Mucosa of descending colon (tissue), 3 donors: ENCODE measurements at places on chromosomes 2 and 18. TPM values are rescaled to one million over a fixed set of nuclear protein-coding genes. Genes with fewer than 3 reads are reported as not detected.

DNA sequence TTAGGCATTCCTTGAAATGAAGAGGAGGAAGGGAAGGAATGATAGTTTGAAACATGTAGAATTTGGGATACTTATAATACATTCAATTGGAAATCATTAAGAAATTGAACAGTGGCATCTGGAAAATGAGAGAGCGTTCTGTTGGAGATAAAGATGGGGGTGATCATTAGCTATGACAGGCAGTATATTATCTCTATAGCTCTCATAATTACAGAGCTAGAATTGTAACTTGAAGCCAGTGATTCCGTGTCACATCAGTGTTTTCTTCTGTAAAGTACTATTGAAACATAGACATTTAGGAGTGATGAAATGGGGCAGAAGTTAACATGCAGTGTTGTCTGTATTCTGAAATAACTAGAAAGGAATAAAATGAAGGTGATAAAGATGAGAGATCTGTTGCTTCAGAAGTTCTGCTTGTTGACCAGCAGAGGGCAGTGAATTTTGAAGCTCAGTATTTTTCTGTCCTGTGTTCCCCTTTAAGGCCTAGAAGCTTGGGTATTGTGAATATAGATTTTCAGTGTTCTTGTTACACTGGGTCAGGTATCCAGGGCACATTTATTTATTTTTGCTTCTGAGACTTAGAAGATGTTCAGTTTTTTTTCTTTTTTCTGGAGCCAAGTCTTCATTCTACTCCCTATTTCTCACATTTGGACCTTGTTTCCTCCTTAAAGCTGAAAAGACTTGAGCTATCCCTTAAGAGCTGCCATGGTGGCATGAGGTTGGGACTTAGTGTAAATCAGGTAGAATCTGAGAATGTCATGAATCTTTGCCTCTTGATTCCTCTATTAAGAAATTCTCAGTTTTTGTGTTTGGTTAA lies 157.4 kb downstream of the TAF4B start:
- DNase-seq: no peak

DNA sequence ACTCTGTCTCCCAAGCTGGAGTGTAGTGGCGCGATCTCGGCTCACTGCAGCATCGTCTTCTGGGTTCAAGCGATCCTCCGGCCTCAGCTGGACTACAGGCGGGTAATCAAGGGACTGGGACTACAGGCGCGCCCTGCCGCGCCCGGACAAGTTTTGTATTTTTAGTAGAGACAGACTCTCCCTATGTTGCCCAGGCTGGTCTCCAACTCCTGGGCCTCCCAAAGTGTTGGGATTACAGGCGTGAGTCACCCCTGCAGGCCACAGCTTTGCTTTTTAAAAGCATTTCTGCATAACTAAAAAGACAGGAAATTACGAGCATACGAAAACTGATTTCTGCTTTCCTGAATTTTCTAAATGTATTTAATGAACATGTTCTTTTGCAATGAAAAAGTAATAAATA lies 916 bp upstream of the OSBPL1A start:
- DNase-seq: peak; percentile 39

DNA sequence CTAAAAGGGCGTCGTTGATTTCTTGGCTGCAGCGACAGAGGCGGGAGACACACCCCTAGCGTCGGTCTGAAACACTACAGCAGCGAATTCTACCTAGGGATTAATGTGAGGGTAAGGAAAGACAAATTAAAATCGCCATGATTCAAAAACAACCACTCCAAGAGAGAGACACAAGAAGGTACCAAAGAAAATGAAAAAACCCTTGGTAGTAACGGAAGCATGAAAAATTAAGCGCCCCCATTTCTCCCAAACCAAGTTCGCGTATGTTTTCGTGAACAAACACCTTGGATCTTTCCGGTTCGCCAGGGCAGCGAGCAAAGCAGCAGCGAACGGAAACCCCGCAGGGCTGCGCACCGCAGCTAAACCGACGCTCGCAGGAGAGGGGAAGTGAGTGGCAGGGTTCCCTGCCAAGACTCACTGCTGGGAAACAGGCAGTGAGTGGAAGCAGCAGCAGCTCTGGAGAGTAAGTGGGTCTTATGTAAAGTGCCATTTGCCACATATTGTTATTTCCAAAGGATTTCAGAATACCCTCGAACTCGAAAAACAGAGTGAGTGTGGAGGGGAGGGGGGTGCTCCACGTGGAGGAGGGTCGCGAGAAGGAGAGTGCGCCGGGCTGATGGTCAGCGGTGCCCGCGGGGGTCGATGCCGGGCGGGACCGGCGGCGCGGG lies 1.0 kb downstream of the PPP3R1 start:
- peak; percentile 76 for DNase-seq

DNA sequence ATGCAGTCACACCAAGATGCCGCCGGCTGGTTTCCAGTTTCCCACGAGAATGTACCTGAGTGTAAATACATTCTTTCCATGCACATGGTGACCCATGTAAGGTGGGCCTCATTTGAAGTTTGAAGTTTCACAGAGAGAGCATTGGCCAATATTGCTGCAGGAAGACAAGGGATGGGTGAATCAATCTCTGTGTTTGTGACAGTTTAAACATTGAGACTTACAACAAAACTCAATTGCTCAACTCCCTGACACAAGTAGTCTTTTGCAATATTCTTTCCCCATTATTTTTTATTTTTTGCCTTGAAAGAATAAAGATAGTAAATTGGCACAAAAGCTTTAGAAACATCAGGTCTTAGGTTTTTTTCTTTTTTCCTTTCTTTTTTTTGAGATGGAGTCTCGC lies 5.1 kb downstream of the SERPINB2 start:
- DNase-seq: no peak

DNA sequence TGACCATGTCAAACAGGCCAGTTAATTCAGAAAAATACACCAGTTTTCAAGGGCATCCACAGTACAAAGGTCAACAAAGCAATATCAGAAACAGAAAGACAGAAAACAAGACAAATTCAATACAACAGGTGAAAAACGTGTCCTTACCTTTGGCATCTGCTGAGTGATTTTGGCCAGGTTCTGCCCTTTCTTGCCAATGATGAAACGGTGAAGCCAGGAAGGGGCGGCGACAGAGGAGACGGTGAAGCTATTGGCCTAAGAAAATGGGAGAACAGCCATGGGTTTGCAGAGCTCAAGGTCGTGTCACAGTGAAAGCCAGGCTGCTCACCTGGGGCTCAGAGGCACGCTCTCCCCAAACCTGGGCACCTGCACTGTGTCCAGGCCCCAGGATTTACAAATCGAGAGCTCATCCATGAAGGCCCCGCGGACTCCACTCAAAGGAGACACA lies 60.5 kb downstream of the HDLBP start:
- no peak for DNase-seq

DNA sequence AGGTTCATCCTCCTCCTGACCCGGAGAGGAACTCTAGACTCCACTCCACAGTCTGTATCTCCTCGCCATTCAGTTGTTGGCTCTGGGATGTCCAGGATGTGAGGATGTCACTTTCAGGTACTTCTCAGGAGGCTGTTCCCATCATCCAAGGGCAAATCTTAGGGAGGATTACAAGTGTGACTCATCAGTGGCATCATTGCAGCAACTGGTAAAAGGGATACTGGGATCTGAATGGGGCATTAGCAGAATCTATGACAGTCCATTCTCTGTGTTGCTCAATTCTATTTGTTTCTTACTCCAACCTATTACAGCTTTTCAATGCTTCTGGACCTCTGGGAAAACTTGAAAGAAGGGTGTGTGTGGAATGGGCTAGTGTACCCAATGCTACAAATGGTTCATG lies 81.5 kb upstream of the FN1 start:
- DNase-seq: no peak

DNA sequence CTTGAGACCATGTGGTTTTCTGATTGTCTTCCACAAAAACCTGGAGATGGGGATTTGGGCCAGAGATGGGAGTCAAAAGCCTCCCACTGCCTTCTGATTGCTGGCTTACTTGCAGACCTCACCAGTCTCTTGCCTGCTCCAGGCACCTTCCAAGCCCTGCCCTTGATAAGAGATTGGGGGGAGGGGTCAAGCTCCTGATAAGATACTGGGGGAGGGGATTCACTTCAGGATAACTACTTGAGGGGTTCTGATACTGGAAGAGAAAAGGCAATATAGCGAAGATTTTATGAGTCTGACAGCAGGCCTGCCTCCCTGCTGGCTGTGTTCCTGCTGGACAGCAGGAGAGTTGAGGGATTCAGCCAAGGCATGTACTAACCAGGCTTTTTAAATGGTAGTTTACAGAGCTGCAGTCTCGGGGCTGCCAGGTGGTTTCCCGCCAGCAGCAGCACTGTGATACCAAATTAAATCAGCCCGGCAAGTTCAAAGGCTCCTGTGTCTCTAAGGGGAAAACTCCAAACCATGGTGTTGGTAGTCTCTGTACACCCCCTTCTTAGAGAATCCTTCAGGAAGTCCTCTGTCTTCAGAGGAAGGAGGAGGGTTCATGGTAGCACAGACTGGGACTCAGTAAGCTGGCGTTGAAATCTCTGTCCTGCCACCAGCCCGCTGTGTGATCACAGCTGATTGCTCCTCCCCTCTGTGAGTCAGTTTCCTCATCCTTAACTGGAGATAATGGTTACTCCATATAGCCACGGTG lies 58.3 kb downstream of the FBXO36 start:
- DNase-seq: peak; percentile 14

- no peak for DNase-seq
These were observed 127.0 kb upstream of the CCDC195 start for GRCh38 chr2:224843141-224843540.

GRCh38 chr2:241673797-241674725 lies 12.6 kb downstream of the DTYMK start:
- no peak for DNase-seq

DNA sequence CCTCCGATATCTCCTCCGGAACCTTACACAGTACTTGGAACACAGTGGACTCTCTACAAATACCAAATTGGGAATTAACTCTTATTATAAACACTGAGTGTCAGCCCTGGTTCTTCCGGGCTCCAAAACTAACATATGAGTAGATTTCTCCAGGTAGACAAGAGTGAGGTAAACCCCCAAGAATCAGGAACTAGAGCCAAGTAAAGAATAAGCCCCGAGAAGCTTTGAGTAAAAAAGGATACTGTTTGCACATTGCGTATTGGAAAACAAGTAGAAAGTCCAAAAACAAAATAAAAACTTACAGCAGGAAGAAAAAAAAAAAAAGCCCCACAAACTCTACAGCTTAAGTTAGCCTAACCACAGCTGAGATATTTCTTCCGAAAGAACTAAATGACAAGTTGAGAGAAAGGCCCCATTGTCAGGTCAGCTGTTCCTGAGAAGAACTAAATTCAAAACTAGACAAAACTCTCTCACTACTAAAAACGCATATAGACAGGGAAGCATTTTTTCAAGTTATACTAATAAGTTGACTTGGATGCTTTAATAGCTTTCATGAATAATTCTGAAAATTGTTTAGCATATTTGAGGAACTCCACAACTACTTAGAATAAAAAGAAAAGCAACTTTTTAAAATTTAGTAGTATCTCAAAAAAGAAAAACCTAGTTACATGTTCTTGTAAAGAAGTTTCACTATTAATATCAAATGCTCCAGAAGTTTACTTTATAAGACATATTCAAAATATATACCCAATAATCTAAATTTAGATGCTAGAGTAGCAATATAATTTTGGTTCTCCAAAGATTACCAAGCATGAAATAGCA lies 4.3 kb upstream of the HAAO start:
- DNase-seq: no peak

GRCh38 chr2:221377066-221377465 lies 195.0 kb downstream of the EPHA4 start:
- no peak for DNase-seq

DNA sequence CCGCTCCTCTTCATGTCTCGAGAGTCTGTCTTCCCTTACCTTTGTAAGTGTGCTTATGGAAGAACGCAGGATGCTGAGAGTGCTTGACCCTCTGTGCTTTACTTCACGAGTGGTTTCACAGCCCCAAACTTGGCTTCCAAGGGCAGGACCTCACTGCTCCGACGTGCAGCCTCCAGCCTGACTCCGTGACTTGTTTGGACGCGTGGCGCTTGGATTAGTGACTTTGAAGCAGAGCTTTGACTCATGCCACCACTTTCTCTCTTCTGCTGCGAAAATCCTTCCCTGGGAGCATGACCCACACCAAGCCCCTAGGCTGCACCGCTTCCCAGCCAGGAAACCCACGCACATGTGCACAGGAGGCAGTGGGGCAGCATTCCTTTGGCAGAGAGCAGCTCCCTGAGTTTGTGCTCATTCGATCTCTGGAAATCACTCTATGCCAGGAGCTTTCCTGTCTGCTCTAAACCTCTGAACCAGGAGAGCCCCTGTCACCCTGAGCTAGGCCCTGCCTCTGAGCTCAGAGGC lies 207.8 kb upstream of the HS6ST1 start:
- no peak for DNase-seq

DNA sequence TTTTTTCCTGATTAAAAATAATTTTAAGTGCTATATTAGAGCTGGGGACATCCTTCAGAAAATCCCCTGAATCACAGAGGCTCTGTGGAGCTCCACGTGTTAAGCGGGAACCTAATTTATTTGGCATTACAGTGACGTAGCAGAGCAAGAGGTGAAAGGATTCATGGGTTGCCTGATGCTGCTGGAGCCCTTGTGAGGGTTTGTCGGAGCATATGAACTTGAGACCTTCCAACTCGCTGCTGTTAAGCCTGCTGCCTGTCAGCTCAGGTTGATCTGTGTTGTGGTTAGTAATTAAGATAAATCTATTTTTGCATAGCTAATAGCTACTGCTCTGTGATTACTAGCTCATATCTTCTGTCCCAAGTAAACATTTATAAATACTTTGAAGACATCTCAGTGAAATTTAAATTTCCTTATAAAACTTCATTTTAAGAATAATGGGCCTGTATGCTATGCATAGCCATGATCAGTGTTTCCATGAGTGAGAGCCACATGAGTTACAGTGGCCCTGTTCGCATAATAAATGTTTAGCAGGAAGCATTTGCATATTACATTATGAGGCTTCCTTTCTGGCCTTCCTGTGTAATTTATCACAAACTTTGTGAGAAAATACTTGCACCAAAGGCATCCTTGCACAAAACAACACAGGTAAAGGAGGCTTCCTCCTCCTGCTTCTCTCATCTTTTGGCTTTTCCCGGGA lies 438.9 kb downstream of the PTPRM start:
- DNase-seq: no peak

GRCh38 chr2:199575416-199575815 lies 117.7 kb upstream of the SATB2 start:
- no peak for DNase-seq

DNA sequence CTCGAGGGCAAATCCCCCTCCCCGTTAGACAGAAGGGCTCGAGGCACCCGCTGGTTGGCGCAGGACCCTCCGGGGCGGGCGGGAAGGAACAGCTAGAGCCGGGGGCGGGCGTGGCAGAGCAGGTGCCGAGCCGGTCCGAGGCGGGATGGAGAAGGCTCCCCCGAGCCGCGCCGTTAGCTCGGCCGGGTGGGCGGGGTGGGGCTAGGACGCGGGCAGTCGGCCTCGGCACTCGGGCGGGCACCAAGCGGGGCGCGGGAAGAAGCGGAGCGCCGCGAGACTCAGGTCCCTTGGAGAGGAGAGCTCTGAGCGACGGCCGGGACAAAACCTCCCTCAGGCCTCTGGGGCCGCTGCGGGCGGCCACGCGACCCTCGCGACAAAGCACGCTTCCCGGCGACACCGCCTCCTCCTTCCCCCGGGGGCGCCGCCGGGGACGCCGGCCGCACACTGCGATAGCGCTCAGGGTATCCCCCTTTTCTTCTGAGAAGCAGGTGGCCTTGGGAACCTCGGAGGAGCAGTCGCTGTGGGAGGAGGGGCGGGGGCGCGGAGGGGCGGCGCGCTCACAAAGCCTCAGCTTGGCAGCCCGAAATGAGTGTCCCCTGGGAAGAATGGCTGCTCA lies 721 bp downstream of the FHOD3 start:
- DNase-seq: peak; percentile 45

The TMX3 gene
- total RNA-seq: 31.0 TPM

The CHRND gene
- total RNA-seq: not detected

The TUBA3E gene
- total RNA-seq: not detected

The MDH1B gene
- 0.26 TPM for total RNA-seq

The RBMS1 gene
- total RNA-seq: 9.7 TPM

The ROCK1 gene
- 34.1 TPM for total RNA-seq
